ENCODE measurements at places on chromosomes 7 and 10.

DNA sequence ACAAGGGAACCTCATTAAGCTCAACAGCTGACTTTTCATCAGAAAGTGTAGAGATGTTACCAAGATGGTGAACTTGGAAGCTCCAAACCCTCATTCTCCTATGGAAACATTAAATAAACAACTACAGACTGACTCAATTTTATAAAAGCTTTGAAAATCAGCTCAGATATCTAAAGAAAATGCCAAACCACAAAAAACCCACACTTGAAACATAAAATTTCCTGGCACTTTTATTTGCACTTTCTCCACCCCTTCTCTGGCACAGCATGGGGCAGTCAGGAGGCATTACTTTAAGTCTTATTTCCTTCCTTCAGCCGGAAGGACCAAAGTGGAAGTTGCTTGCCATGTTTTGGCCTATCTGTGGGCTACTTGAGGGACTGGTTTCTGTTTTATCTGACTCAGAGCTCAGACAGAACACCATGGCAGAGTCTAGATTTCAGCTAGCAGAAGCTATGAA is 114.7 kb downstream of the ODAD2 start:
- no peak for DNase-seq

DNA sequence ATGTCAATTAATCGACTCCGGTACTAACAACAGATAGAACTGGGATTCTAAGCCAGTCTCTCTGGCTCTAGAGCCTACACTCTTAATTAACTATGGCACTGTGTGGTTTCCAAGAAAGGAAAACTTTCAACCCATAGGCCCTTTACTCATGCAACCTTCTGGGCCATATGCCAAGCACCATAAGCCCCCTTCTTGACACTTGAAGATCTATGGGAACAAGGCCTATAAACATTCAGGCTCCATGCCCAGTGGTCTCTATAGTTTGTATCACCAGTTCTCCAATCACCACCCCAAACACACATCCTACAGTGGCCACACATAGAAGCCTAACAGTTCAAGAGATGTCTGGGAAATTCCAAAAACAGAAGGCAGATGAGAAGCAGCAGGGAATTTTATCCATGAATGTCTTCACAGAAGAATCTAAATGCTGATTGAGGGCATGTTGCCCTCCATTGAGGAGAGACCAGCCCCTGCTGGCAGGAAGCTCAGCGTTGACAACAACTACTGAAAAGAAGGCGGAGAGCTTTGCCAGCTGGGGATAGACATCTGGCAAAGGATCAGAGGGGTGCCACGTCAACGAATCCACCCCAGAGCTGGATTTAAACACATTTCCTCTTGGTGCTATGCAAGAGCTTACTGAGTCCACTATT is 64.4 kb downstream of the GRM3 start:
- no peak for DNase-seq

DNA sequence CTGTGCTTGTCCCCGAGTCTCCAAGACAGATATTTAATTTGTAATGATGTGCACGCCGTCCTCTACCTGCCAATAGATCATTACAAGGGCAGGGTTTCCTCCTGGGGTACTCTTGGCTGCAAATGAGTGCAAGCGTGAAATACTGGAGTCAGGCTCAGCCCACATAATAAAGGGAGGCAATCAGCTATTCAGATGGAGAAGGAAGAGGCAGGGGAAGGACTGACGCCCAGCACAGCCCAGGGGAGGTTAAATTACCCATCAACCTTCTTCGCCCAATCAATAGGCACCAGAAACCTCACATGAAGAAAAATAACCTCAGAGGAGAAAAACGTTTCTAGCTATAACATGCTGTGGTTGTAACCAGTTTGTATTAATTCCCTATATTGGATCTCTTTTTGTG is 544.9 kb upstream of the ADARB2 start:
- DNase-seq = no peak

DNA sequence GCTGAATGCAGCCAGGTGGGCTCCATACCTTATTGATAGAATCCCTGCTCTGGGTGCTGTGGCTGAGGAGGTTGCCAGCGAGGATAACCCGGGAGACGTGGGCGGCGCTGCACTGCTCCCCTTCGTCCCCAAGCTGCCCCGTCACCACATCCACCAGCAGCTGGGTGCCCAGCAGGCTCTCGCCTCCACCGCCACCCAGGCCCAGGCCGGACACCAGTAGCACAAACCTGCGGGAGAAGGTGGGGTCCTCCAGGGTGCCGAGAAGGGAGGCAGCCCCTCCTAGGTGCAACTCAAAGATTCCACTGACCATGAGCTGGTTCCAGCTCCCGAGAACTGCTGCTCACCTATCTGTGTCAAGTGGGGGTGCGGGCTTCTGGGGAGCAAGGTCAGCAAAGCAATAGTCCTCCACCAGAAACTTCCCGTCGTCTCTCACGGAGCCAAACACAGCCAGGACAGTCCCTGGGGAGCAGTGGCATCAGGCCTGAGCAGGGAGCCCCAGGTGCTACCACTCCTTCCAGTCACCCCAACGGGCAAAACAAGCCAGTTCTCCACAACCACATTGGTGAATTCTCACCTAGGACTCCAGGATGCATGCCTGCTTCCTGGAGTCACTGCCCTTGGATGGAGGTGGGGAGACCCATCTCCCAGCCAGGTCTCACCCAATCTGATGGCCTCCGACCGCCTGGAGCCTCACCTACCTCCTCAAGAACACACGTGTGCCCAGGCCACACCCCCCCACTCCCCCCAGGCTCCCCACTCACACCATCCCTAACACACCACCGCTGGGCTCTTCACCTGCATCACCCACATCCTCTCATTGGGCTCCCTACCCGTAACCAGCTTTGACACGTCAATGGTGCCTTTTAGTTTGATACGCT is 6.3 kb downstream of the POLD2 start:
- DNase-seq = no peak

DNA sequence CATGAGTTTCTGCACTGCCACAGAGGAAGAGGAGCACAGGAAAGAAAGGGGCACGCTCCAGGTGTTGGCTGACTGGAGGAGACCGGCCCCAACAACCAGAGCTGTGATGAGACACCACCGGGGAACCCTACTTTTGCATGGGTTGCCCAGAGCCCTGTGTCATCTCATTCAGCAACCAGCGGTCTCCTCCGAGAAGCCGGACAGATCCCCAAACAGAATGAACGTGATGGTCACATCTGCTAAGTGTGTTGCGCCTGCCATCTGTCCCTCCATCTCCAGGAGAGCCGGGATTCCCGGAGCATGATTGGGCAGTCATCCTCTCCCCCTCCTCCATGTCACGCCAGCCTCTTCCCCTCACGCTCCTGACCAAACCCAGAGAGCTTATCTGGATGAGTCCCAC is 22.9 kb downstream of the PARP12 start:
- no peak for DNase-seq

DNA sequence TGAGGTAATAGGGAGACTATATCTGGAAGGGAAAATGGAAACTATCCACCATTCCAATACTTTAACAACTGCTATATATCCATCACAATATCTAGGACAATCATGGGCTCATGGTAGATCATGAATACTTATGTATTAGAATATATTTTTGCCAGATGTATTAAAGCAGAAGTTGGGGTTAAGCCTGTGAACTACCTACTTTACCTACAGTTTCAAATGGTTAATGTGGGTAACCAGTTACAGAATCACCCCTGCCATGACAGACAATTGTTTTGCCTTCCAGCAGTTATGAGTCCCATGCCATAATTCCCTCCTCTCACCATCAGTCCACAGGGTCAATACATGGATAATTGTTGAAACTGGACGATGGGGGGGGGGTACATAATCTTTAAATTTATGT is 29.9 kb upstream of the RAPGEF5 start:
- no peak for DNase-seq

GRCh38 chr7:147279514-147279913 is 1162.9 kb downstream of the CNTNAP2 start:
- DNase-seq = no peak

DNA sequence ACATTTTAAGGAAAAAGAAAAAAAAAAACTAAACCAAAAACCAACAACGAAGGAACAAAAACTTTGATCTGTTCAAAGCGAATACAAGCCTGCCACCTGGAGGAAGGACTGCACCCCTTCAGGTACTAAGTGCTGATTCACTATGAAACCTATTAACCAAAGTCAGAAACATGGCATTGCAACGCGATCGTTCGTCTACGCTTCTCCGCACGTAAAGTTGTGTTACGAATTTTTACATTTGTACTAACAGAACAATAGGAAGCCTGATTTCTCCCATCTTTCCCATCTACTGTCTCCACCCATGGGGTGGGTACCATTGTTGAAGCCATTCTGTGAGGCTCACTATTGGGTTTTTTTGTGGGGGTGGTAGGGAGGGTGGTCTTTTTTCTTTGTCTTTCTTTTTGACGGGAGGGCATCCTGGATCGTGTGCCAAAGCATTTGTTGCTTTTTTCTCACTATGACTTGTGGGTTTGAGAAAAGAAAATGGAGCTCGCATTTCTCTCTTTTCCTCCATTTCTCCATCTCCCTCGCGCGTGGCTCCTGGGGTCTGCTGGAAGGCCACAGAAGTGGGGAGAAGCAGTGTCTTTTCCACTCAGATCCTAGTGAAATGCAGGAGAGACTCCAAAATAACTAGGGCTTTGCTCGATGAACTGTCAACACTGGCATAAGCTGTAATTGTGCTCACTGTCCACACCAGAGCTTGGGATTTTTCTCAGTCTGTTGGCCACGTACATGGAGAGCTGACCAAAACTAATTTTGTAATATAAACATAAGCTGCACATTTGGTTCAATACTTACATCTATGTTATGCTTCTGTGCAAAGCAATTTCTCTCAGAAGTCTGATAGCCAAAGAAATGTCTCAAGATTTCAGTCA is 100.9 kb upstream of the YAE1 start:
- DNase-seq = no peak
